Progenitor cell of endocrine pancreas (in vitro differentiated cells): ENCODE measurements at places on chromosomes 7 and 10. TPM values are rescaled to one million over a fixed set of nuclear protein-coding genes. Genes with fewer than 3 reads are reported as not detected.
A peak's percentile ranks its signal among the peaks of the same experiment; 100 is the strongest.

ASB10 gene
- total RNA-seq = not detected in 2 replicates

ASAH2 gene
- total RNA-seq = 6.1 and 6.6 TPM in 2 replicates

PTF1A gene
- 41.3 and 50.7 TPM in 2 replicates for total RNA-seq

SPDYE2 gene
- total RNA-seq = not detected in 2 replicates

FAM25A gene
- total RNA-seq = not detected in 2 replicates

CHST15 gene
- total RNA-seq = 7.9 and 8.1 TPM in 2 replicates

- DNase-seq = no peak
- no peaks in the 10 kb centered on the region for H3K27me3 ChIP-seq
- H3K4me1 ChIP-seq = no peaks in the 10 kb centered on the region
- H3K27ac ChIP-seq = no peak overlapping the region
Observed at GRCh38 chr7:148630078-148630477, 39.5 kb downstream of the C7orf33 start.

GRCh38 chr10:111107023-111107422 lies 30.2 kb downstream of the ADRA2A start:
- peaks cover 15% of the 10 kb centered on the region for H3K27me3 ChIP-seq
- peaks cover 27% of the 10 kb centered on the region for H3K4me1 ChIP-seq
- no peak overlapping the region for H3K27ac ChIP-seq
- DNase-seq = no peak
- peaks cover 2% of the 10 kb centered on the region for H3K36me3 ChIP-seq
- no peak overlapping the region for H3K4me3 ChIP-seq

DNA sequence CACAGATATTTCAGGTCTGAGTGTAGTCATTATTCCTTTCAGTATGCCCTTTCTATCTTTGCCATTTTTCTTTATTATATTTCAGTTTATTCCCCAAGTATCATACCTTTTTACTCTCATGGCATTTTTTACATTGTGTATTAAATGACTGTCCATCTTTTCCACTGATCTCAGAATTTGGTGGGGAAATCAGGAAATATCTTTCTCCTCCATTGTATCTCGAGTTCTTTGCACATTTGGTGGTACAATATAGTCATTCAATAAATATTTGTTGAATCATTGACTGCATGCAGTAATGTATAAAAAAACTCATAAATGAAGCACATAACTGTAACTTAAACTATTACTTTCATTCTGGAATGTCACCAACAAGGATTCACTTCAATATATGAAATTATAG lies 354.7 kb downstream of the HGF start:
- H3K36me3 ChIP-seq = no peaks in the 10 kb centered on the region
- no peak for DNase-seq
- no peaks in the 10 kb centered on the region for H3K27me3 ChIP-seq
- peaks cover 9% of the 10 kb centered on the region for H3K4me1 ChIP-seq

- DNase-seq = no peak
- no peaks in the 10 kb centered on the region for H3K27me3 ChIP-seq
- peaks cover 4% of the 10 kb centered on the region for H3K36me3 ChIP-seq
- no peak overlapping the region for H3K4me3 ChIP-seq
- H3K4me1 ChIP-seq = no peaks in the 10 kb centered on the region
Observed at GRCh38 chr10:12020574-12020973, 22.0 kb downstream of the UPF2 start.

DNA sequence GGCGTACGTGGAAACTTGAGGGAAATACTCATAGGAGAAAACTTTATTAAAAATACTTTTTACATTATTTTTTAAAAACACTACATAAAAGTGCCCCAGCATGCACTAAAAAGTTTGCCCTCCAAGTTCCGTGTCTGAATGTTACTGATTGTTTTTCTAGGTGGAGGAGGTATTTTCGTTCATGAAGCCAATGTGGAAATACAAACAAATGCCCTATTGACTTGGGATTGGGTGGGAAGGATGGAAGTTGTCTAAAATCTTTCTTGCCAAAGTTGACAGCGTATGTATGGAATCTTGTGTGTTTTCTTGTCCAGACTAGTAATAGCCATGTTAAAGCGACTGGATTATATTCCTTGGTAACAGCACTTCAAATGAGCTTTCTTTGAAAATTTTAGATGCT lies 1.2 kb downstream of the PROSER2 start:
- H3K4me3 ChIP-seq = peak overlapping the region; percentile 92
- H3K27me3 ChIP-seq = no peaks in the 10 kb centered on the region

DNA sequence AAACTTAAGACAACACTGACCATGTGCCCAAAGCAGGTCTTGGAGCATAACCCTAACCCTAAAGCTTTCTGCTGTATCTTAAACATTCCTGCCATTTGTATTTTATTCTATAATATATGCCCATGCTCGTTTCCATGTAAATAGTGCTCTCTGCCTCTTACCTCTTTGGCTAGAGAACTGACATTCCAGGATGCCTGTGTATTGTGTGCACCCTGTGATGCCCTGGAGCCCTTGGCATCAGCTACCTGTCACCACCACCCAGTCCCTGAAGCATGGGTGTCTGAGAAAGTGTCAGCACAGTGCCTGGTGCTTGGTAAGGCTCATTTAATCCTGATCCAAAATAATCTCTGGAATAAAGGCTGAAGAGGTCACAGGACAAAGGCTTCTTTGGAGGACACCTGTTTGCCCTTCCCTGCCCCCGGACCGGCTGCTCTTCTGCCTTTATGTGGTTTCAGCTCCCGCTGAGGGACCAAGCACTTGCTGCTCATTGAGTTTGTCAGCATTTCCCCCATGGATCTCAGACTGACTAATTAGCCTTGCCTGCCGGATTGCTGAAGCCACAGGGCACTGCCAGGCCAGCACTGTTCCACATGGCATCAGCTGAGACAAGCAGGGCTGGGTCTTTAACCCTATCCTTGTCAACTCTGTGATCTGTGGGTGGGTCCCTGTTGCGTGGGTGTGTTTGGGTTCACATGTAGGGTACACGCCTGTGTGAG lies 139.1 kb upstream of the SORCS3 start:
- H3K36me3 ChIP-seq = no peaks in the 10 kb centered on the region
- H3K27ac ChIP-seq = no peak overlapping the region
- no peak overlapping the region for H3K4me3 ChIP-seq
- peaks cover 4% of the 10 kb centered on the region for H3K4me1 ChIP-seq
- H3K27me3 ChIP-seq = peaks cover 9% of the 10 kb centered on the region
